ENCODE measurements at places on chromosomes 11 and 22.

GRCh38 chr11:107218123-107219013 is 200.1 kb upstream of the GUCY1A2 start:
- DNase-seq, result no peak

DNA sequence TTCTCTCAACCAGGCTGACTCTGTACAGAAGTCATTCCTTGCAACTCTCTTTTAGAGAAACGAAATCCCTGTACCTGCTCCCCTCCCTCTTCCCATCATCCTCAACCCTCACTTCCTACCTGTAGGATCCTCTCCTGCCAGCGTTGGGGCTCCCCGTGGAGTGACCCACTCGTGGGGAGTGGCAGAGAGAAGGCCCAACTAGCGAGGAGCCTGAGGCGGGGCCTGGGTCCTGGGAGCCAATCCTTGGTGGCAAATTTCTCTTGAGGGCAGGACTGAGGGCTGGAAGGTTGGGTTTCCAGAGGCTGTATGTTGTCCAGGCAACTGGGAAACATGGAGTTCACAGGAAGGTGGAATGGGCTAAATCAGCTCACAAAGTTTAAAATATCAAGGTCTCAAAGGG is 10.4 kb downstream of the NHERF4 start:
- no peak for DNase-seq

DNA sequence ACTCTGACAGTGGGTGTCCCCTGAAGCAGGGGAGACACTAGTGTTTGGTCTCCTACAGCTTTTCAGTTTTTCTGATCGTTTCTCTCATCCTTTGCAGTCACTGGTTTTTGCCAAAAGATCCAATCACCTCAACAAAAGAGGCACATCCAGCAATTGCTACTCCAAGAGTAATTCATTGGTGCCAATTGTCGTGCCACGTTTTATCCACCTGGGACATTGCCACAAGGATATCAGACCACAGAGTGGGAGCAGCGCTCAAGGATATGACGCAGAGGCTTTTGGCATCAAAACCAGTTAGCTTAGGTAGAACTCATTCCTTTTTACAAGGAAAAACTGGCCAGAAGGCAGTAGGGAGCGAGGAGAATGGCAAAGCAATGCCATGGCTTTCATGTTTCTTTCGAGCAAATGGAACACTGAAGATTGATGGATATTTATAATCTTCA is 40.9 kb upstream of the BLID start:
- DNase-seq, result peak; percentile 93

DNA sequence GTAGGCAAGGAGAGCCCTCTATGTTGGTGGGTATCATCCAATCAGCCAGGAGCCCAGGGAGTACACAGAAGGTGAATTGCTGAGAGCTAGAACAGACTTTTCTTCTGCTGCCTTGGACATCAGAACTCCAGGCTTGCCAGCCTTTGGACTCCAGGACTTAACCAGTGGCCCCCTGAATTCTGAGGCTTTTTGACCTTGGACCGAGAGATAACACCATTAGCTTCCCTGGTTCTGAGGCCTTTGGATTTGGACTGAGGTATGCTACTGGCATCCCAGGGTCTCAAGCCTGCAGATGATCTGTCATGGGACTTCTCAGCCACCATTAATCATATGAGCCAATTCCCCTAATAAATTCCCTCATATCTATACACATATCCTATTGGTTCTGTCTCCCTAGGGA is 21.5 kb downstream of the TCF20 start:
- no peak for DNase-seq

DNA sequence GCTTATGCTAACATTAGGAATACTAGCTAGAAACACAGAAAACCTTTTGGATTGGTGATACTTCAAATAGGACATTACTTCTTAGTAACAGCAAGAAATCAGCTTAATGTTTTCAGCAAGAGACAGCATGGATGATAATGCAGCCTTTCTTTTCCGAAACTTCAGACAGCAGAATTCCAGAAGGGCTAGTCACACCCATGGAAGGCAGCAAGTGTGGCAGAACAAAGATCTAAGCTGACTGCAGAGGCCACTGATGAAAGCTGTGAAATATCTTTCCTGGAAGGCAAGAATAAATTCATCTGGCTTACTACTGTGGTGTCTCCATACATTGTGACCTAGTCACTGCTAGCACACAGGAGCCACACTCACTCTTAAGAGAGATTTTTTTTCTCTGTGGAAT is 100.3 kb downstream of the CCDC83 start:
- no peak for DNase-seq

GRCh38 chr22:25023879-25024278 is 71.4 kb downstream of the KIAA1671 start:
- no peak for DNase-seq

- no peak for DNase-seq
Observed at GRCh38 chr11:67002921-67003411, 20.0 kb upstream of the SYT12 start.

GRCh38 chr22:27110665-27111451 is 453.5 kb downstream of the MIAT start:
- no peak for DNase-seq

DNA sequence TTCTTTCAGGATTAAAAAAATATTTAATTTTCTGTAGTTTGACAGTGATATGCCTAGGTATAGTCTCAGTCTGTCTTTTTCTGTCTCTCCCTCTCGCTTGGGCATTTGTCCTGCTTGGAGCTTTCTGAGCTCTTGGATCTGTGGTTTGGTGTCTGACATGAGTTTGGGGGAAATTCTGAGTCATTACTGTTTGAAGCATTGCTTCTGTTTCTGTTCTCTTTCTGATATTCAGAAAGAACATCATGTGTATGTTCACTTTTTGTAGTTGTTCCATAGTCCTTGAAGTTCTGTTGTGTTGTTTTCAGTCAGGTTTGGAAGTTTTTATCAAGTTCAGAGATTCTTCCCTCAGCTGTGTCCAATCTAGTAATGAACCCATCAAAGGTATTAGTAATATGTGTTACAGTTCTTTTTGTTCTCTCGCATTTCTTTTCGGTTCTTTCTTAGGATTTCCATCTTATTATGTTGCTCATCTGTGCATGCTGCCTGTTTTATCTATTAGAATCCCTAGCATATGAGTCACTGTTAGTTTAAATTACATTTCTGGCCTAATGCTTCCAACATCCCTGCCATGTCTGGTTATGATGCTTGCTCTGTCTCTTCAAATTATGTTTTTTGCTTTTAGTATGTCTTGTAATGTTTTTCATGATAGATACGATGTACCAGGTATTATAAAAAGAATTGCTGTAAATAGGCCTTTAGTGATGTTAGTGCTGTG is 48.4 kb downstream of the DDX10 start:
- no peak for DNase-seq

- no peak for DNase-seq
Observed at GRCh38 chr11:17157761-17158160, 50.0 kb downstream of the PIK3C2A start.

GRCh38 chr11:638631-639331 is 1.7 kb downstream of the DRD4 start:
- no peak for DNase-seq

GRCh38 chr22:28798810-28799605 is 1.4 kb downstream of the XBP1 start:
- peak; percentile 95 for DNase-seq

- peak; percentile 68 for DNase-seq
Observed at GRCh38 chr22:30325065-30325720, 1.5 kb downstream of the TBC1D10A start.

DNA sequence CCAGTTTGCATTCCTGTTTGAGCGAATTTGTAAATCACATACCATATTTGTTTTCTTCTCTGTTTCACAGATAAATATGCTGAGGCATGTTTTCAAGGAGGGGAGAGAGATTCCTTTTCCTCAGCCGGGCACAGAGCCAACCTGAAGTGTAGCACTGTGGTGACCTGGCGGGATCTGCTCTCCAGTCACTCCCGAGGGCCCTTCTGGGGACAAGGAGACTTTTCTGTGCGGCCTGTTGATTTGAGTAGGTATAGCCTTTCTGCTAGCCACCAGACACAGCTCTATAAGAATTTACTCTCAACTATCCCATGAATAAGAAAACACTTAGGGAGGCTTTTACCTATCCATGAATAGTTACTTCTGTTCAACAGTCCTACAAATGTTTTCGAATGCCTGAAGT is 63.5 kb upstream of the FDX1 start:
- DNase-seq, result no peak

DNA sequence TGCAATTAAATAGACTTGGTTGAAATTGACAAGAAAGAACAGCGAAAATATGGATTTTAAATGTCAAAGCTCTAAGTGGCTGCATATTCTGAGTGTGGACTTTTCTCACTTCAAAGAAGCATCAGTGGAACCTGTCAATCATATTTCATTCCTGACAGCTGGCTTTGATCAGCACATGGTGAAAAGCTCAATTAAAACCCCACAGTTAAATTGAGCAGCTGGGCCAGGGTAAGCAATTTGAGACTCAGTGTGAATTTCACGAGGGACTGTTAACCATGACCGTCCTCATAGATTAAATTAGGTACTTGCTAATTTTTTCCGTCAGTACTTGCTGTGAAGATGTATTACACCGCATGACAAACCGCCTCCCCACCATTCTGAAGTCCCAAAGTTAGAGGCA is 11.0 kb upstream of the OR10D3 start:
- DNase-seq, result no peak

GRCh38 chr11:7570241-7570640 is 56.4 kb downstream of the PPFIBP2 start:
- no peak for DNase-seq

GRCh38 chr11:117413616-117414015 is 86.0 kb downstream of the CEP164 start:
- no peak for DNase-seq

GRCh38 chr11:103901656-103902055 is 134.8 kb upstream of the DDI1 start:
- DNase-seq, result no peak

- no peak for DNase-seq
Observed at GRCh38 chr11:100711984-100712383, 24.9 kb downstream of the ARHGAP42 start.

- no peak for DNase-seq
Observed at GRCh38 chr11:126607776-126608541, 252.5 kb downstream of the ST3GAL4 start.

DNA sequence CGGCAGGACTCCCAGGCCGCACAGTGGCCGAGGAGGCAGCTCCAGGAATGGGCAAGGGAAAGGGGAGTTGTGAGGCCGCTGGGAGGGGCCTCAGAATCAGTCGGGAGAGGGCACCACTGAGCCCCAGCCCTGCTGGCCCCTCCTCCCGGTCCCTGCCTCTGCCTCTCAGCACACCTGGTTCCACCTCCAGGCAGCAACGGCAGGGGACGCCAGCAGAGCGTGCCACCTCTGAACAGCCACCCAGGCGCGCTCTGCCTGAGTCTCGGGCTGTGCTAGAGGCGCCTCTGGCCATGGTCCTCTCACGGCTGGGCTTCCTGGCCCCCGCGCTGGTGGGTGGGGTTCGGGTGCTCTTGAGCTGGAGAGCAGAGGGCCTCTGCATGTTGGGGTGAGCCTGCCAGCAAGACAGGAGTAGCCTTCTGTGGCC is 33.0 kb downstream of the MOB2 start:
- no peak for DNase-seq

DNA sequence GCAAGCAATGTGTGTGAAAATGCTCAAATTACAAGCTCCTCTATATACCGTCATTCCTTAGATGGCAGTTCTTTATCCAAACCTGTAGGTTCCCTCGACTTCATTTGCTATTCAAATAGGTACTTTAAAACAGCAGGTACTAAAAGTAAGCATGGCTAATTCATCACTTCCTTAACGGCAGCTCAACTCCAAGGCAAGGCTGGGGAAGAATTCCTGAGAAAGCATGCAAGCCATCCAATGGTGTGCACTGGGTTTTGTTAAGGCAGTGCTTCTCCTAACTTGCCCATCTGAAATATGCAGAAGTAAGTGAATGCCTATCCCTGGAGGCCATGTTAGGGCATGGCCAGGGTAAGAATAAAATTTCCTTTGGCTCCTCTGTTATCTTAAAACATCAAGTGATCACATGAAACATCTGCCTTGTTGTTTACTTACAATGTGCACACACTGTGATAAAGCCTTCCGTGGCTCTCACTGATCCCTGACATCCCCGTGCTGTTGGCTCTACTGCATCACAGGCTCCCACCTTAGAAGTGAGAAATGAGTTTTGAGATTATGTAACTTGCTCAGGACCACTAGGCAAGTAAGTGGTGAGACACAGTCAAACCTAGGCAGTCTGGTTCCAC is 52.1 kb downstream of the SMCO4 start:
- no peak for DNase-seq

GRCh38 chr11:64095273-64095817 is 59.6 kb downstream of the FLRT1 start:
- DNase-seq, result no peak

GRCh38 chr11:92130421-92130831 is 94.2 kb upstream of the FAT3 start:
- peak; percentile 16 for DNase-seq

GRCh38 chr22:47130883-47131631 is 368.6 kb downstream of the TBC1D22A start:
- DNase-seq, result no peak

- peak; percentile 14 for DNase-seq
Observed at GRCh38 chr11:58965246-58965985, 26.1 kb downstream of the GLYATL1 start.

- DNase-seq, result no peak
Observed at GRCh38 chr11:85431319-85431718, 195.8 kb downstream of the DLG2 start.

- peak; percentile 13 for DNase-seq
Observed at GRCh38 chr11:2390725-2391151, 9.8 kb upstream of the TSSC4 start.

- no peak for DNase-seq
Observed at GRCh38 chr22:35454416-35455054, 54.6 kb downstream of the MCM5 start.

DNA sequence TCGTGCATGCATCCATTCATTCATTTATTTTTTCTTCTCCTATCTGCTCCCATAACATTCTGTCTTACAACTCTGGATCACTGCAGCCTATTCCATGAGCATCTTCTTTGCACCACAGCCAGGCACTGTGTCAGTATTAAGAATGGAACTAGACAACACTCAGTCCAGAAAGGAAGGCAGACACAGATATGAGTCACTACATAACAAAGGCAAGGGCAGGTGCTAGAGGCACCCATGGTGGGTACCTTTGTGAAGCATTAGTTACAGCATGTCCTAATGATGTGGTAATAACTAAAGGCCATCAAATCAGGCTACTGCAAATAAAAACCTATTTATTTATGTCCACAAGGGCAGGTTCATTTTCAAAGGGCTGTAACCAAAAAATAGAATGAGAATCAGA is 28.1 kb downstream of the TENM4 start:
- DNase-seq, result no peak

DNA sequence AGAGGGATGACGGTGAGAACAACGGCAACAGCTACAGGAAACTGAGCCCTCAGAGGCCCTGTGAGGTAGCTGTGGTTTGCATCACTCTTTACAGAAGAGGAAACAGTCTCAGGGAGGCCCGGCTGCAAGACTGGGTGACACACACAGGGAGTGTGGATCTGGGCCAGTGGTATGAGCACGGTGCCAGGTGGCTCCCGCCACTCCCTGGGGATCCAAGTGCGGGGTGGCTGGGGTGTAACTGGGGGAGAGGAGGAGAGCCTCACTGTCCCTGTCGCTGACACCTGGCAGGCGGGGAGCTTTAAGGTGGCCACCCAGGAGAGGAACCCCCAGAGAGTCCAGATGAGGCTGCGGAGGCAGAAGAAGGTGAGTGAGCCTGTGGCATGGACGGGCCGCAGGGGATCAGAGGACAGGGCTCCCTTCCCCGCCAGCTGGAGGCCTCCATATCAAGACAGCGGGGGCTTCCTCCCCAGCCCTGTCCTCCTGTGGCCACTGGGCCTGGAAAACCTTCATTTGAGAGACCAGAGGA is 5.6 kb downstream of the RGL4 start:
- DNase-seq, result no peak

GRCh38 chr11:75816561-75817239 is 1.7 kb downstream of the UVRAG start:
- no peak for DNase-seq

All from AG09309 (cell line).